ENCODE measurements at places on chromosomes 5 and 9.

- DNase-seq: no peak
These were observed 58.8 kb upstream of the IGFBPL1 start for GRCh38 chr9:38482918-38483592.

DNA sequence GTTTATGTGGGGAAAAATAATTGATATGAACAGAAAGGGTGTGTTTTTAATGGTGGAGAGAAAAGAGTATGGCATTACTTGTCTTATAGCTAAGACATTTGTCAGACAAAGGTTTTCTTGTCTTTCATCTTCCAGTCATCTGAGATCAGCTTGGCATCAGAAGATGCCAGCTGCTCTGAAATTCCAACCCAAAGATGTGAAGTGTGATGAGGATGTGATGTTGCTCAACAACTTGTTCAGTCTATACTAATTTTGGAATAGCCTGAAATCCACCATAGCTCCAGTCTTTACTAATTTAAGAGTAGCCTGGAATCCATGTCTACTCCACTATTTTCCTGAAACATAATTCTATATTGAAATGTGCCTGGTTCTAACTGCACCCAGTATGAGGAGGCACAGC, 182.3 kb downstream of the CFAP90 start:
- no peak for DNase-seq

- peak; percentile 69 for DNase-seq
These were observed 29.7 kb upstream of the SLC1A3 start for GRCh38 chr5:36576721-36577120.

DNA sequence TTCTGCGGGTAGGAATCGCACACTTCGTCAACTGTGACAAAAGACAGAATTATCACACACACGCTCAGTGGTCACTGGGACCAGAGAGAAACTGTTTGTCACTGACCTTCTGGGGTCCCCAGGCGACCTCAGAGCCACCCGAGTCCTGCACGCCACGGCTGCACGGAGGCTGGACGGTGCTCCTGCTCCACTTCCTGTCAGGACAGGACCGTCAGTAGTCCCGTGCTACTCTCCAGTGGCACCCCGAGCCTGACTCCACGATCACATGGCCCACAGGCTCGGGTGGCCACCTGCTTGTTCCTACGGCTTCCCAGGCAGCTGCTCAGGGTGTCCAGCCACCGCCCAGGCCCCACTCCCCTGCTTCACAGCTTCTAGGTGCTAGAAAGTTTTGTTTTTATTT, 17.9 kb downstream of the MRNIP start:
- DNase-seq: no peak

- DNase-seq: no peak
These were observed 61.2 kb downstream of the MCTP1 start for GRCh38 chr5:95223566-95224258.

DNA sequence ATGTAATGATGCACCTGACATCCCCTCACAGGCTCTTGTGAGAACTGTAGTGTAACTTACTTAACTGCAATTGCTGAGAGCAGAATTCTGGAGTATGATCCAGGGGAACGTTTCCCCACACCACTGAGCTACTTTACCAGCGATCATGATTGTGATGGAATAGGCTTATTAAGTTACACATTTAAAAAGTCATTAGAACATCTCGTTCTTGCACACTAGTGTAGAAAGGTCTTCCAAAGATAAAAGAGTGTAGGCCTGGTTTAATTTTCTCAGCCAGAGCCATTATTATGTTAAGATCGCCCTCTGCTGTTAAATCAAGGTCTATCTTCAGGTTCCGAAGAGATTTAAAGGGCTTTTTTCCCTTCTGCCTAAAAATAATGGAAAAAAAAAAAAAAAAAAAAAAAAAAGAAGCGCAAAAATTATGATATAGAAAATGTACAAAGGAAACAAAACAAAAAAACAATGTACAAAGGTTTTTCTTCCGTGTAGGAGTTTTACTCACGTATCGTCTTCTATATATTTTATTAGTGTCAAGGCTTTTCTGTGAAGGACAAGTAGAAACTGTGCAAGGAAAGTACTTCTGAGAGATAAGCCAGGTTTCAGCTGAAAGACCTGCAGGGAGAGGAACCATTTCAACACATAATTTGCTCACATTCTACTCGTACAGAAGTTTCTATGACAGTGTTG, 18.6 kb upstream of the MOB3B start:
- DNase-seq: peak; percentile 69

GRCh38 chr5:120873083-120873482, 409.0 kb downstream of the PRR16 start:
- DNase-seq: no peak

DNA sequence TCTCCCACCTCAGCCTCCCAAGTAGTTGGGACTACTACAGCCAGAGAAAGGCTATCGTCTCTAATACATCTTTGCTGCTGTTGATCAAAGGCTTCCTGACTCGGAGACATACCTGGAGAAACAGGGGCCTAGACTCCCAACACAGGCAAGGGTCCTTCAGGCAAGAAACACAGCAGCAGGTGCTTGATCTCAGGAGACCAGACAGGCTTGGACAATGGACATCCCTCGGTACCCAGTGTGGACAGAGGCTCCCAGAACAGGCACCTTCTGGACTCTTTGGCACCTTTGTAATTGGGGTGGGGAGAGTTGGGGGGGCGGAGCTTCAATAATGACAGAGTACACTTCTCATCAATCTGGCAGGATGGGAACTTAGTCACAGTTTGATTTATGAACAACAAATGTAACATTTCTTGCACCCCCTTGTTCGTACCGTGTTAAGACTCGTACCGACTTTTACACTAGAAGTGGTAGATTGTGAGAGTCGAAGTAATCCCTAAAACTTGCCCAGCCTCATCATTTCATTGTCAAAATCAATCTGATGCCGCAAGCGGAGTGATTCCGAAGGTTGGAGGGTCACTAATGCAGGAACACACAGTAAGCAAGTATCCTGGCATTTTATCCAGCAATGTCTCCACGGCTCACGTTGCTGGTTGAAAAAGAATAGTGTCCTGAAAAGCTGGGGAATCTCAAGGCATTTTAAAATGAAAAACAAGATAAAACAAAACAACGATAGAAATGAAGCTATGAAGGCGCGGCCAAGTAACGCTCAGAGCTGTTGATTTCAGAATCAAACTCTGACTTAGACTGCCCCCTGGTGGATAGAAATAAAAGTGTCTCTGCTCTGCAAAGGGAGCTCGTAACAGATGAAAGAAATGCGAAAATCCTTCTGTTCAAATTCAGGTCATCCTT, 46.4 kb upstream of the STK32A start:
- DNase-seq: peak; percentile 84

DNA sequence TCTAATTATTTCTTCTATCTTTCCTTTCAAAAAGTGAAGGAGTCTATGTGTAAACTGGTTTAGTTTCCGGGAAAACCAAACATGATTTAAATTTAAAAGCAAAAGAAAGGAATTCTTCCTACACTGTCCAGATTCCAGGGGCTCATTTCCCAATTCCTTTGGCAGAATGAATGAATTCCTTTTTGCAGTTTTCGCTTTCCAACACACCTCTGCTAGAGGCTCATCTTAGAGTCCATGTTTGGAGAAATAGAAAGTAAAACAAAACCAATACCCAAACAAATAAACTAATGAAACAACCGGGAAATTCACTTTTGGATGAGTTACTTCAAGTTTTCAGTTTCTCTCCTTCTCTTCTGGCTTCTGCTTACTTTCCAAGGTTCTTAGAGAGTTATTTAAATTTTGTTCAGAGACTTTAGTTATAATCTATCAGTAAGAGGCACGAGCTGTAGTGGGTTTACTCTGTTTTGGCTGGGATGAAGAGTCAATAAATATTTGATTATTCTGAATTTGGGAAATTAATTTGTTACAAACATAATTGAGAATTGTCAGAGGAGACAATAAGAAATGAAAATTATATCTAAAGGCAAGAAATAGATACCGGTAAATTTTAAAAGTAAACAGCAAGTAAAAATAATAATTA, 365.0 kb upstream of the CDH9 start:
- DNase-seq: peak; percentile 57

- DNase-seq: no peak
These were observed 118.1 kb downstream of the TRIO start for GRCh38 chr5:14261235-14261634.

GRCh38 chr5:42274913-42275312, 148.3 kb upstream of the GHR start:
- DNase-seq: peak; percentile 1

DNA sequence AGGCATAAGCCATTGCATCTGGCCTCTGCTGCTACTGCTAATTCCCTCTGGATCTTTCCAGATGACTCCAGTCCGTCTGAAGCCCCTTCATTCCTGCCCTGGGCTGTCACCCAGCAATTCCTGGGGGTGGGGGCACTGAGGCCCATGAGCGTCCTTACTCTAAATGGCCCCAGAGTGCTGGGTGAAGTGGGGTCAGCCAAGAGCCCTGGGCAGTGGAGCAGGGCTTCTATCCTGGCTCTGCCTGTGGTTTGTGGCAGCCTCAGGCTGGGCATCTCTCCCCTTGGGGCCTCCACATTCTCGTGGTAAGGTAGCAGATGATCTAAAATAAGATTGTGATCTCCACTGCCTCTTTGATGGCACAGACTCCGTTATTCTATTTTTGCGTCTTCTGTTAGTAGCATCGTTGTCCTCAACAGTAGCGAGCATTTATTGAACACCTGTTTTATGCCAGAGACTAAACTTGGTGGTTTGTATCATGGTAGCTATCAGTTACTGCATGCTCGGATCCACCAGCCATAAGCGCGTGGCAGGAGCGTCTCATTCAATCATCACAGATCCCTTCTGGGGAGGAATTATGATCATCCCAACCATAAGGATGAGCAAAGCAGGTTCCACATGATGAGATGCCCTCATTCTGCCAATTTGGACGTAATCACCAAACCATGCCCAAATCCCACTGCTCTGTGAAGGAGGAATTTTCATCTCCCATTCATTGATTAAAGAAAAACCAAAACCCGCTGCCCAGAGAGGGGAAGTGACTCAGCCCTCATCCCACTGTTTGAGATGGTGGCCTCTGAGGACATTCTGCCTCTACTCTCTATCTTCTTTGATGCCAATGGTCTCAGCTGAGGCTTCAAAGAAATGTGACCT, 21.9 kb upstream of the DUSP1 start:
- DNase-seq: no peak

- DNase-seq: no peak
These were observed 41.9 kb upstream of the CFAP157 start for GRCh38 chr9:127664678-127665507.

DNA sequence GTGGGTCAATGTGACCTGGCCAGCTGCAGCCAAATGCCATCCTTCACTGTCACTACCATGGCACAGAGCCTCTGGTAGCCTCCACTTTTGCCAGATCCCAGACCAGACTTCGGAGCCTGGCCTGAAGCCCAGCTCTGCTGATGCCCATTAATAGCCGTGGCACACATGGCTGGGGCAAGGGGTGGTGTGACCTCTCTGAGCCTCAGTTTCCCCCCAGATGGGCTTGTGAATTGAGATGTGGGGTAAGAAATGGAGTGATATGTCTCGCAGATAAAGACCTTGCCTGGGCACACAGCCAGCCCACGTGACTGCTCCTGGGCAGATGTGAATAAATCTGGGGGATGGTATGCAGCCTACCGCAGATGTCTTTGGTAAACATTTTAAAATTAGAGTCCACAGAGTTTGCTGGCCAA, 13.9 kb downstream of the SUSD3 start:
- DNase-seq: peak; percentile 37

Data from fibroblast of pulmonary artery (primary cell).